ENCODE measurements at places on chromosomes 2 and 18.

DNA sequence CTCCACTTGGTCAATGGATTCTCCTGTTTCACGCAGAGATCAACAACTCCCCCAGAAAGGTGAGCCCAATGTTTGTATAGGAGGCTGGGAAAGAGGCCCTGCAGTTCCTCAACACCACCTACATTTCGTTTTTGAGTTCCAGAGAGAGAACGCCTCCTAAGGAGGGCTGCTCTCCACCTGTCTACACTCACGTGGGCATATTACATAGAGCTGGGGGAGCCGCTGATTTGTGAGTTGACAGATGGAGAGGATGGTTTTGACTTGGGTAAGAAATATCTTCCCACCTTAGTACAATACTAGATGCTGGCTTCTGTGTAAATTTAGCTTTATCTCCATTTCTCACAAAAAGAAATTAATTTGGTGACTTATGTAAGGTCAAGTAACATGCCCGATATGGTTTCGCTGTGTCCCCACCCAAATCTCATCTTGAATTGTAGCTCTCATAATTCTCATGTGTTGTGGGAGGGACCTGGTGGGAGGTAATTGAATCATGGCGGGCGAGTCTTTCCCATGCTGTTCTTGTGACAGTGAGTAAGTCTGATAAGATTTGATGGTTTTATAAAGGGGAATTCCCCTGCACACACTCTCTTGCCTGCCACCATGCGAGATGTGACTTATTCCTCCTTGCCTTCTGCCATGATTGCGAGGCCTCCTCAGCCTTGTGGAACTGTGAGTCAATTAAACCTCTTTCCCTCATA lies 274.5 kb upstream of the PXDN start:
- DNase-seq, result no peak

DNA sequence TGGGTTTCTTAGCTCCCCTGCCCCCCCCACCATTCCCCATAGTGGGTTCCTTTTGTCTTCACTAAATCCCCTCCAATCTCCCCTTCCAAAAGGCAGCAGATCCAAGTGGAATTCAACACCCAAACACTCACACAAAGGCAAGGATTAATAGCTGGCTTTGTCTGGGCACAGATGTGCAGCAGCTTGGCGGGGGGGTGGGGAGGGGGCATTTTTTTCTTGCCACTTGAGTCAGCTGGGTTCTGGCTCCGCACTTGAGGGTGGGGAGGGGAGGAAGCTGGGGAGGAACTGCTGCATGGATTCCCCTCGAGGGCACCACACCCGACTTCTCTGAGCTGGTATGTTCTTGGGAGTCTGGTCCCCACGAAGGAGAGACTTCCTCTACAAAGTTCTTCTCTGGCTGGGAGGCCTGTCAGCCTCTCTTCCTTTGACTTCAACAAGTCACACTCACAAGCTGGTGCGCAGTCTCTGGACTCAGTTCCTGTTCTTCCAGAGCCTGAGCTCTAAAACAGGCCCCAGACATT lies 36.0 kb downstream of the SERTAD2 start:
- DNase-seq, result no peak

- peak; percentile 23 for DNase-seq
Measured at GRCh38 chr2:197207598-197207997, 103.0 kb downstream of the ANKRD44 start.

DNA sequence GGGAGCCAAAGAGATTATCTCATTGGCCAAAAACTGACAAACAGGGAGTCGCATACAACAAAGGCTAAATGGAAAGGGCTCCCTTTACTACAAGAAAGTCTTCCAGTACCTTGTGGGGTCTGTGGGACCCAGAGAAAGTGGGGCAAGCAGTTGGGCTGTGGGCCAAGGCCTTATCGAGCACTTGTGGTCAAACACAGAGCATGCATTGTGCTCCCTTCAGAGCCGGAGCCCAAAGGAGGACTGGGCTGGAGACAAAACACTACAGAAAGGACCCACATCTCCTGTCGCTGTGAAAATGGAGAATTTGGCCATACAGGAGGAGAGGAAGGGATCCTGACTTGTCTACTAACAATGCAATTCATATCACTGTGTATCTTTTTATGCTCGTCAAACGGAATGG lies 37.1 kb upstream of the SLC1A4 start:
- no peak for DNase-seq

GRCh38 chr2:85800586-85800985 lies 46.8 kb downstream of the ATOH8 start:
- DNase-seq, result peak; percentile 43

DNA sequence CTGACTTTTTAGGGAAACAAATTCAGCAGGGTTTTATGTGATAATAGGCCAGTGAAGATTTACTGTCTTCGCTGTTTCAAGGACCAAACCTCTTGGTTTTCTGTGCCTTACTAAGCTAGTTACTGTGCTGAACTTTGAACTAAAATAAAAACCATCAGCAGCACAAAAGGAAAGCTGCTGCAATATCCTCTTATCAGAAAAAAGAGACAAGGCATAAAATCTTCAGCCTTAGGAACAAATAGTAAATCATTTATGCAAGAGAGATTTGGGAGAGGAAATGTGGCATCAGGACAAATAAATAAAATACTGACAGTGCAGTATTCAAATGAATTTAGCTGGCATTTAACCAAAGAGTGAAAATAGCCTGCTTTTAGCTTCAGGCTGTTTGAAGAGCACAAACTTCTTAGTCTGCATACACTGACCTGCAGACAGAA lies 64.1 kb upstream of the EHBP1 start:
- no peak for DNase-seq

DNA sequence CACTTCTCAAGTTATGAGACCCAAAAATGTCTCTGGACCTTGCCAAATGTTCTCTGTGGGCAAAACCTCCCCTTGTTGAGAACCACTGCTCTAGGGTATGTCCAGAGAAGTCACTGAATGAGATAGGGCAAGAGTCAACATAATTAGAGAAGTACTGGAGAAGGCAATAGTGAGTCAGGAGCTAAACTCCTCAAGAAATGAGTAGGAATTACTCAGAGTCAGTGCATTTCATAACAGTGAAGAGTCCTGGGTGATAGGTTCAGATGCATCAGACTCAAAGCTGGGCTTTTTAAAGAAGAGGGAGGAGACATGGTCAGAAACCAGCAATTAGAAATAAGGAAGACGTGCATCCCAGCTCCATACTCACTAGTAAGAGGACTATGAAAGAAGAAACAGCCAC lies 38.6 kb upstream of the IHH start:
- peak; percentile 81 for DNase-seq
